Right renal cortex interstitium (tissue), 3 donors: ENCODE measurements at places on chromosomes 3 and 15.

DNA sequence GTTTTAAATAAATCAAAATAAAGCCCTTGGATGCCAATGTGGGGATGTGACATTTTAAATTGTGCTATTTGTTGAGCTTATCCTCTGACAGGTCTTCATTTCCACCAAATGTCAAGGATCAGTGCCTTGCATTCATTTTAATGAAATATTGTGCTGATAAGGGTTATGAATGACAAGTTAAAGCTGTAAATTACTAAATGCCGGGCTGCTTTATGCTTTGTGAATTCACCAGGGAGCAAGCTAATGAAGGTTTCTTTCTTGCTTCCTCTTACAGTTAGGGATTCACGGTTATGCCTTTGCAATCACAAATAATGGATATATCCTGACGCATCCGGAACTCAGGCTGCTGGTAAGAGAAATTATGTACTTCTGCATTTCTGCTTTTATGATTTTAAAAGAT, 81.7 kb downstream of the LRTM1 start:
- DNase-seq, result no peak

DNA sequence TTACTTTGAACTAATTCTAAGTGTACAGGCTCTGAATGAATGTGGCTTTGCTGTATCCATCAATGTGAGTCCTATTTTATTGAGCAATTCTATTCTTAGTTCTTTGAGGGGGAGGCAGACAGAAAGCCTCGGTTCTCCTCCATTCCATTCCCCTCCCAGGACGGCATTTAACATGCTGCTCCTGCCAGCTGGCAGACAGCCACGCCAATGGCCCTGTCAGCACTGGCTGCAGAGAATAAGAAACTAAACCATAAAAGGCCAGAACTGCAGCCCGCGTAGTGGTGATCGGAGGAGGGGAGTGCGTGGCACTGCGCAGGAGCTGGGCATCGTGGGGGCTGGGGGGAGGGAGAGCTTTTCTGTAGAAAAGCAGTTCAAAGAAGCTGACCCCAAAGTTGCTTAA, 76.0 kb upstream of the HACD2 start:
- DNase-seq, result no peak

GRCh38 chr3:191070762-191071403, 128.2 kb upstream of the OSTN start:
- no peak for DNase-seq

- no peak for DNase-seq
These were observed 200.3 kb upstream of the SUCLG2 start for GRCh38 chr3:67854663-67855062.

GRCh38 chr3:195438371-195438770, 4.4 kb downstream of the ACAP2 start:
- DNase-seq, result no peak

- DNase-seq, result no peak
These were observed 124.4 kb downstream of the HCN4 start for GRCh38 chr15:73244333-73244732.

- DNase-seq, result no peak
These were observed 12.9 kb downstream of the B3GNT5 start for GRCh38 chr3:183265834-183266417.

- no peak for DNase-seq
These were observed 280.8 kb upstream of the UBE2E2 start for GRCh38 chr3:22922317-22922716.

DNA sequence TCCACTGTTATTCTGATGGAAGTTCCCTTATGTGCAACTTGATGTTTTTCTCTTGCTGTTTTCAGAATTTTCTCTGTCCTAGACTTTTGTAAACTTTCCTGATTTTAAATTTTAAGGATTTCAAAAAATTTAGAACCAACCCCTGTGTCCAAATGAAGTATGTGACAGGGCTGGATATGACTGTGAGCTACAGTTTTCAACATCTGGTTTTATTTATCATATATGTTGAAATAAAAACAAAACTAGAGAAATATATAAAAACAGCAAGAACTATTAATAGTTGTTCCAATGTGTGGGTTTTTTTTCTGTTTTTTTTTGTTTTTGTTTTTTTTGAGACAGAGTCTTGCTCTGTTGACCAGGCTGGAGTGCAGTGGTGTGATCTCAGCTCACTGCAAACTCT, 47.4 kb upstream of the PSMD6 start:
- no peak for DNase-seq

DNA sequence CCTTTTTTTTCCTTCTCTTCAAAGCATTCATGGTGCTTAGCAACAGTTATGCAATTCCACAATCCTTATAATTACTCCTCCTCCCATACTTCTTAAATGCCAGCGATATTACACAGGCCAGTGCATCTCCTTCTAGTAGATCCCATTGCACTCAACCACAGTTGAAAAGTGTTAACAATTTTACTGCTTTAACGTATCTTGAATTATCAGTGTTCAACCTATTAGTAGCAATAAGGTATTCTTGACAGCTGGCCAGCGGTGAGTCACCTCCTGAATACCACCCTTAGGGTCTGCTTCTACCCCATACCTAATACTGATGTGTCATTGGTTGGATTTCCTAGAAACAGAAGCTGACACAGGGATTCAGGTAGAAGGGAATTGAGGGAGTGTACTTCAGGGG, 24.0 kb upstream of the TEX9 start:
- no peak for DNase-seq

DNA sequence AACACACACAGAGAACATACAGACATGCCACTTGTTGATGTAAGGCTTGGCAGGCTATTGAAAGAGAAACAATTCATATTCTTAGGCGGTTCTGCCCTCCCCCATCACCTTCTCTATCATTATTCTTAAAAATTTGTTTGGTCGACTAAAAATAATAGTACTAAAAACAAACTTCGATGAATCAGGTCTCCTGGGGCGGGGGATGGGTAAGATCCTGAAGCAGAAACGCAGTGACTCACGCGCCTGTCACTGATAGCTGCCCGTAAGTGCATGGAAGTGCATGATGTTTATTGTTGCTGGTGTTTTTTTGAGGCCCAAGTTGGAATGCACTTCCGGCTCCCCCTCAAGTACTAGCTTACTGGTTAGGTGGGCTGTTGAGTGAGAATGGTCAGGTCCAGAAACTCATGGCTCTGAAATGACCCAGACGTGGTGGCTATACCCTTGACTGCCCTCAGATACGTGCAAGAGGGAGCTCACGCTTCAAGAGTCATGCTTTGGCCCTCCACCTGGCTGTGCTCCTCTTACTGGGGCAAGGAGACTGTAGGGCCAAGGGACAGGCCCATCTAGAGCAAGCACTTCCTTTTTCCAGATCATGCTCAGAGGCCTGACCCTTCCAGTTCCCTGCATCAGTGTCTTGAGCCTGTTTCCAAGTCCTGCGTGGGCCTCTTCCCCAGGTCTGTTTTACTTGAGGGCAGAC, 10.9 kb downstream of the SMAD3 start:
- DNase-seq, result no peak

DNA sequence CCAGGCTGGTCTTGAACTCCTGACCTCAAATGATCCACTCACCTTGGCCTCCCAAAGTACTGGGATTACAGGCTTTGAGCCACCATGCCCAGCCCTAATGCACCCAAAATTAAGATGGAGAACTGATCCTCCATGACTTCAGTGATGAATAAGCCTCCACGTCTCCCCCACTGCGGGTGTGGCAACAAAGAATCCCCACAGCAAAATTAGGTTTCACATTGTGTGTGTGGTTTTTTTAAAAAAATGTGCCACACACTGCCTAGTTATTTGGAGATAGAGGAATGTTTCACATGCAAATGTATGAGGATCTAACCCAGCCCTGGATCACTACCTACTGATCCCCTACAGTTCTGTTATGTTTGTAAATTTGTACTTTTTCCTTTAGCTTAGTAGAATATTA, 17.3 kb downstream of the HDAC11 start:
- no peak for DNase-seq

- no peak for DNase-seq
These were observed 303.8 kb downstream of the EPHA3 start for GRCh38 chr3:89411201-89411600.

- DNase-seq, result no peak
These were observed 12.8 kb downstream of the MYZAP start for GRCh38 chr15:57604507-57604906.

- no peak for DNase-seq
These were observed 255.6 kb upstream of the CNTN4 start for GRCh38 chr3:1843111-1843510.

DNA sequence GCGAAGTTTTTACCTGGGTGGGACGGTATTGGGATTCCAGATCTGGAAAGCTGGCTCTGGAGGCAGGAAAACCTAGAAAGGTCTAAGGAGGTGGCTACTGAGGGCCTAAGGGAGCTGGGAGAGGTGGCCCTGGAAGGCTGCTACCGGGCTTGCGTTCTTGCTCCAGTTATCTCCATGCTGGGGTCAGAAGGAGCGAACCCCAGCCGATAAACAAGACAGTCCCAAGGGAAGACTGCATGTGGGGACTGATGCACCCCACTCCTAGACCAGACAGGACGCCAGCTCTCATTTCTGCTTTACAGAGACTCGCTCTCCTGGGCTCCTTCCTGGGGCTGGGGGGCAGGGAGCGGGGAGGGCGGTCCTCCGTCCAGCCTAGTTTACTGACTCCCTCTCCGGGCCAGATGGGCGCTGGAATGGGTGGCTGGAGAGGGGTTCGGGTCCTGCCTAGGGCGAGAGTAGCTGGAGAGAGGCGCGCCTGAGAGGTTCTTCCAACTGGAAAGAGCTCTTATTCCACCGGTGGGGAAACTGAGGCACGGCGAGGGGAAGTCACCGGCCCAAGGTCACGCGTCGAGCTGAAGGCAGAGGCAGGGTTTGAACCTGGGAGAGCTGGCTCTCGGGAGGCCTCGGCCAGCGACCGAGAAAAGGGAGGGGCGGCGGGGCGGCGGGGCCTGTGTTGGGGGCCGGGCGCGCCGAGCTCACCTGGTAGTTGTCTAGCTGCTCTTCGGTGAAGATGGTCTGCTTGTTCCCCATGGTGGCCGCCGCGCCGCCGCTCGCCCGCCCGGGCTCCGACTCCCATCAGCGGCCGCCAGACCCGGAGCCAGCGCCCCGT, 565 bp downstream of the CIB2 start:
- DNase-seq, result no peak

DNA sequence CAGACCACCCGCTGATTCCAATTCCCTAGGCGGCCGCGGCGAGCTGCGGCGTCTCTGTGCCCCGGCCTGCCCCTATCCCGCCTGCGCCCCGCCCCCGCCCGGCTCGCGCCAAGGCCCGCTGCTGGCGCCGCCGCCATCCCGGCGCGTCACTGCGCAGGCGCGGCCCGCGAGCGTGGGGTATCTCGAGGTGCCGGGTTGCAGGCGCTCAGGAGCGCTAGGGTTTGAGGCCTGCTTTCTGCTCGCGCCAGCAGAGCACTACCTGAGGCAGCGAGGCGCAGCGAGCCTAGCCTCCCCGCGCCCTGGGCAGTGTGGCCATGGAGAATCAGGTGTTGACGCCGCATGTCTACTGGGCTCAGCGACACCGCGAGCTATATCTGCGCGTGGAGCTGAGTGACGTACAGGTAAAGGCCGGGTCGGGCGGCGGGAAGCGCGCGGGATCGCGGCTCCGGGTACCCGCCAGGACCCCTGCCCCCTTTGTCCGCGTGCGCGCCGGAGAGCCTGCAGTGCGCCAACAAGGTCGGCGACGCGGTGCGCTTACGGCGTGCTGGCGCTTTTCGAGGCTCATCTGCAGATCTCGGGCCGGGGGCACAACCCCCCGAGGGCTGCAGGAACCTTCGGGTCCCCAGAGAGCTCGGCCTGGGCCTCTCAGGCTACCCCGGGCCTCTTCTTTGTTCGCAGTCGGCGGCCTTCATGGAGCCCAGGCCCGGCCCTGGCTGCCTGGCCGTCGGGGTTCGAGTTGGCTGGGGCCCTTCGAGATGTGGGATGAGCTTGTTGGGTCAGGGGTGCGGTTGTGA, at the start of gene HACD3:
Gene HACD3 (plus strand): TSS at position 146 of the 794 bp plus-strand sequence. CDS start 169 bp downstream, at position 315.
- no peak for DNase-seq

DNA sequence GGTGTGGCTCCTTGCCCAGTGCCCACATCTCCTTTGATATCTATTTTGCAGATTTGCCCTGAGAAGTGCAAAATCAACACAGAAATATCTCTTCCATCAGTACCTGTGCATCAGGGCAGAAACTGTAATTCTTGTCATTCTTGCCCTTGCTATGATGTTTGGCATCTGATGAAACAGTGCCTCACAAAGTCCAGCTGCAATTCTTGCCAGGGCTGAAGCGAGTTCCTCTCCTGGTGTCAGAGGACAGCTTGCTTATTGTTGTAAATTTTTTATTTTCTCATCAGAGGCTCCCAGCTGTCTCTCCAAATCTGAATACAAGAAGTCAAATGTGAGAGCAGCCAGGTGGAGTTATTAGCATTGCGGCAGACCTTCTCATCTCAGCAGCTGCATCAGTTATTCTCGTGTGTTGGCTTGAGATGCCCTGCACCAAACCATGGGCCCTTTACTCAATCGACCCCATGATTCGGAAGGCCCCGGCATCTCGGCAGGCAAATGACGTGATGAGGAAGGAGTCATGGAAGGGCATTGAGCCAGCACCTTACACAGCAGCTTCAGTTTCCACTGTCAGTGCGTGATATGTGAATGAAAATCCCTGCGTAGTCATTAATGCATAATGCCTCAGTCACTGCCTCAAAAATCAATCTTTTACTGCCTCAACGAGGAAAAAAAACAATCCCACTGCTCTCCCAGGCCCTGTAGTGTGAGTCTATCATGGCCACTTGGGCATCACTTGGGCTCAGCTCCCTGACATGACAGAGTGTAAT, 93.4 kb downstream of the CCNL1 start:
- no peak for DNase-seq

DNA sequence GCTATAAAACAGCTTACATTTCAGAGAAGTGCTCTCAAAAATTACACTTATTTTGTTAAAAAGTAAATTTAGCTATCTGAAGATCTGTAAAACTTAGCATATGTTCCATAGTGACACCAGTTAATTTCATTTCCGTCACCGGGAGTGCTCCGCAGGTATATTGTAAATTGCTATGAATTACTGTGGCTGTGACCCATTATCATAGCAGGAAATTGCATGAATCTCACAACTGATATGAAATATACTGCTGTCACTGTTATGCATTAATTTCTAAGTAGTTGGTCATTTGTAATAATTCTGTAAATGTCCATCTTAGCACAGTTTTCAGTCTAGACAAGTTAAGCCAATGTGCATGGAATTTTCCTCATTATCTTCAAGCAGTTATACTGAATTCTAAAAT, 91.2 kb downstream of the EPHA3 start:
- DNase-seq, result no peak
